CD4-positive, CD25-positive, alpha-beta regulatory T cell (primary cell): ENCODE measurements at places on chromosomes 3 and 15. TPM values are rescaled to one million over a fixed set of nuclear protein-coding genes. Genes with fewer than 3 reads are reported as not detected.

MINAR1 gene
- 0.42 TPM for total RNA-seq

ACTC1 gene
- total RNA-seq = not detected

TRAIP gene
- total RNA-seq = 7.9 TPM

ANKRD34C gene
- total RNA-seq = not detected

CNTN4 gene
- total RNA-seq = not detected

- no peaks in the 10 kb centered on the region for H3K36me3 ChIP-seq
- H3K27ac ChIP-seq = no peak overlapping the region
- no peak for DNase-seq
These were observed 4.9 kb downstream of the TM6SF1 start for GRCh38 chr15:83112233-83112955.

DNA sequence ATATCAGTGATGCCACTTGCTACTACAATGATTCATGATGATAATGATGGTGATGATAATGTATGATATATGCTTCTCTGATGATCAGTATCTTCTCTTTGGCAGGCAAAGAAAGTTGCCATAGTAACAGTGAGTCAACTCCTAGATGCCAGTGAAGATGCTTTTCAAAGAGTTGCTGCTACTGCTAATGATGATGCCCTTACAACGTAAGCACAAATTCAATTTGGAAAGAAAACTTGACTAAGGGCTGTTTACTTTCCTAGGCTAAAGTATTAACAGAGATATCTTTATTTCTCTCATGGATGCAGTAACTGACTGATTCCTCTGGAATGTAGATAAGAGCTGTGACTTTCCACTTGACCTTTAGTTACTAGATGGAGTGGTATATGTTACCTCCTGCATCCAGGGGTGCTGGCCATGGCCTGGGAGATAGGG, 27.8 kb downstream of the ADGRG7 start:
- no peak for DNase-seq
- H3K27ac ChIP-seq = no peak overlapping the region

GRCh38 chr15:47496343-47497185, 220.7 kb upstream of the SEMA6D start:
- H3K36me3 ChIP-seq = no peaks in the 10 kb centered on the region
- H3K27me3 ChIP-seq = no peaks in the 10 kb centered on the region
- DNase-seq = no peak
- no peak overlapping the region for H3K4me3 ChIP-seq
- H3K27ac ChIP-seq = no peak overlapping the region
- no peaks in the 10 kb centered on the region for H3K4me1 ChIP-seq

- DNase-seq = no peak
- H3K4me3 ChIP-seq = no peak overlapping the region
- no peak overlapping the region for H3K27ac ChIP-seq
- peaks cover 5% of the 10 kb centered on the region for H3K27me3 ChIP-seq
- H3K36me3 ChIP-seq = no peaks in the 10 kb centered on the region
These were observed 201.6 kb upstream of the GOLGA6L4 start for GRCh38 chr15:84033793-84034553.
